ENCODE measurements at places on chromosomes 12 and 14. TPM values are rescaled to one million over a fixed set of nuclear protein-coding genes. Genes with fewer than 3 reads are reported as not detected.

Gene ESPL1
- 17.0 TPM for total RNA-seq

Gene TCTN1
- 32.0 TPM for total RNA-seq

Gene DEGS2
- total RNA-seq: not detected

GRCh38 chr14:38199076-38199475 lies 8.6 kb upstream of the SSTR1 start:
- no peak for DNase-seq

- DNase-seq: no peak
Measured at GRCh38 chr12:112418273-112418607, 507 bp upstream of the PTPN11 start.

- DNase-seq: no peak
Measured at GRCh38 chr14:97100306-97100705, 303.1 kb downstream of the VRK1 start.

Gene STXBP6
- total RNA-seq: 17.5 TPM

DNA sequence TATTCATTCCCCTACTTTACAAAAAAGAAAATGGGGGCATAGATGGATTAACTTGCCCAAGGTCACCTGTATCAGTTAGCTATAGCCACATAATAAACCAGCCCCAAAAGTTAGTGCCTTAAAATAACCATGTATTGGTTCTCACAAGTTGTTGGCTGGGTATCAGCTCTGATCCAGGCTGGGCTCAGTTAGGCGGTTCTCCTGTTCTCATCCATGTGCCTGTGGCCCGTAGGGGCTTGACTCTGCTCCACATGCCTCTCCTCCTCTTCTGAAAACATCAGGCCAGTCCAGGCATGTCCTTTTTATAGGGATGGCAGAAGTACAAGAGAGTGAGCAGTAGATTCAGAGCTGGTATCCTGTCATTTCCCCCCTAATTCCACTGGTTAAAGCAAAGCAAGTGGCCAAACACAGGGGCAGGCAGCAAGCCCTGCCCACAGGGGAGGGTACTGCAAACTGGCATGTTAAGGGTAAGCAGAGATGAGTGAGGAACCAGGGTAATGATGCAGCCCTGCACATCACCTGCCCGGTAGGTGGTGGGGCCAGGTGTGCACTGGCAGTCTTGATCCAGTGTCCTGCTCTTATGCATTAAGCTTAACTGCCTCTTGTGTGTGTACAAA lies 47.9 kb upstream of the TUNAR start:
- no peak for DNase-seq

DNA sequence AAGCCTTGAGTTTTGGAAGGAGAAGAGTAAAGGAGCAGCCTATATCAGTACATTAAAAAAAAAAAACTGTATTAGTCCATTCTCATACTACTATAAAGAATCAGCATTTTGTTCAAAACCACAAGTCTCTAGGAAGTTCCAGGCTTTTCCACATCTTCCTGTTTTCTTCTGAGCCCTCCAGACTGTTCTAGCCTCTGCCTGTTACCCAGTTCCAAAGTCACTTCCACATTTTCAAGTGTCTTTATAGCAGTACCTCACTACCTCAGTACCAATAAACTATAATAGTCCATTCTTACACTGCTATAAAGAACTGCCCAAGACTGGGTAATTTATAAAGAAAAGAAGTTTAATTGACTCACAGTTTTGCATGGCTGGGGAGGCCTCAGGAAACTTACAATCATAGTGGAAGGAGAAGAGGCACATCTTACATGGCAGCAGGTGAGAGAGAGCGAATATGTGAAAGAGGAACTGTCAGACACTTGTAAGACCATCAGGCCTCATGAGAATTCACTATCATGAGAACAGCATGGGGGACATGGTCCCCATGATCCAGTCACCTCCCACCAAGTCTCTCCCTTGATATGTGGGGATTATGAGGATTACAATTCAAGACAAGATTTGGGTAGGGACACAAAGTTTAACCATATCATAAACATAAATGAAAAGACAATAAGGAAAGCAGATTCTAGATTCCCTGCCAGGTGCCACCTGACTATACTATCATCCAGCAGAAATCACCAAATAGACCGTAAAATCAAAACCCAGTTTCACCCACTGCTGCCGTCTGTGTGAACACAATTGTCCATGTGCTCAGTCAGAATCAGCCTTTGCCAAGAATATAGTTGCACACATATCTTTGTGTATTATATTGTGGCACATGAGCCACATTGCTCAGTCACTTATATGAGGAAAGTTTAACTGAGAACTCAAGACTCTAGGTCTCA lies 27.8 kb downstream of the TOGARAM1 start:
- DNase-seq: no peak

DNA sequence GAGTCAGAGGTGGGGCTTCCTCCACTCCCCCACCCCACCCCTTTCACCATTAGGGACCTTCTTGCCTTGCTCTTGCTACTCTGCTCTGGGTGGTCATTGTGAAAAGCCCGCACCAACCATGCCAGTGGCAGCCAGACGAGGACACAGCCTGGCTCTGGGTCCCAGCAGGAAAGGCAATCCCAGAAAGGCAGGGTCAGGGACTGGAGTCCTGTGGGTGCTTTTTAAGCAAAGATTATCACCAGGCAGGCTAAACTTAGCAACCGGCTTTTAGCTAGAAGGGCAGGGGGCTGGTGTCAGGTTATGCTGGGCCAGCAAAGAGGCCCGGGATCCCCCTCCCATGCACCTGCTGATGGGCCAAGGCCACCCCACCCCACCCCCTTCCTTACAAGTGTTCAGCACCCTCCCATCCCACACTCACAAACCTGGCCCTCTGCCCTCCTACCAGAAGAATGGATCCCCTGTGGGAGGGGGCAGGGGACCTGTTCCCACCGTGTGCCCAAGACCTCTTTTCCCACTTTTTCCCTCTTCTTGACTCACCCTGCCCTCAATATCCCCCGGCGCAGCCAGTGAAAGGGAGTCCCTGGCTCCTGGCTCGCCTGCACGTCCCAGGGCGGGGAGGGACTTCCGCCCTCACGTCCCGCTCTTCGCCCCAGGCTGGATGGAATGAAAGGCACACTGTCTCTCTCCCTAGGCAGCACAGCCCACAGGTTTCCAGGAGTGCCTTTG lies 1.2 kb upstream of the GAPDH start:
- DNase-seq: peak; percentile 80

- DNase-seq: no peak
Measured at GRCh38 chr12:81294325-81295190, 216.7 kb downstream of the ACSS3 start.

Gene ATXN7L3B
- 25.4 TPM for total RNA-seq

Gene CMA1
- not detected for total RNA-seq

Gene NKX2-8
- not detected for total RNA-seq

DNA sequence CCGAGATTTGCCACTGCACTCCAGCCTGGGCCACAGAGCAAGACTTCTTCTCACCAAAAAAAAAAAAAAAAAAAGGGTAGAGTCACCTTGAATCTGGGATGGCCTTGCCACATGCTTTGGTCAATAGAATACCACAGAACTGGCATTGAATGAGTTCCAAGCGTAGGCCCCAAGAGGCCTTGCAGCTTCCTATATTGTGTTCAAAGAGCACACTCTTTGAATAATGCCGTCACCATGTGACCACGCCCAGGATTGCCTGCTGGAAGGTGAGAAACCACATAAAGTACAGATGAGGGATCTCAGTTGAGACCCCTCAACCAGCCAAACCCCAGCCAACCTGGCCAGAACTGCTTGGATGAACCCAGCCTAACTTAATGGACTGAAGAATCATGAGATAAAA lies 239.2 kb upstream of the AMIGO2 start:
- DNase-seq: no peak
